Thymus (tissue), 14 donors: ENCODE measurements at places on chromosomes 7 and 10.

DNA sequence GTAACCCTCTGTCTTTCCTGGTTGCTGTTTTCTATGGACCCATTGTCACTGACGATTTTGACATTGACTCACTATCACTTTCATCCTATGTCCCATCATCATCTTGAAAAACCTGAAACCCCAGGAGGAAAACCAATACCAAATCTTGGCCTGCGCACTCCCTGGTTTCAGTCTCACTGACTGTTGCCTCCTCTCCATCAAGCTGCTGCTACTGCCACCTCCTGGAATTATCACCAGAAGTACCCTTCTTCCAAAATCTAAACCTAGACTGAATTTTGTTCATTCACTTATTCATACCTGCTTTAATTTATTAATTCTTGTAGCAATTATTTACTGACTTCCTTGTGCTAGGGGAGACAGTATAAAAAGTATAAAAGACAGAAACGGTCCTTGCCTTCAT lies 44.5 kb upstream of the ACBD5 start:
- no peak for DNase-seq

DNA sequence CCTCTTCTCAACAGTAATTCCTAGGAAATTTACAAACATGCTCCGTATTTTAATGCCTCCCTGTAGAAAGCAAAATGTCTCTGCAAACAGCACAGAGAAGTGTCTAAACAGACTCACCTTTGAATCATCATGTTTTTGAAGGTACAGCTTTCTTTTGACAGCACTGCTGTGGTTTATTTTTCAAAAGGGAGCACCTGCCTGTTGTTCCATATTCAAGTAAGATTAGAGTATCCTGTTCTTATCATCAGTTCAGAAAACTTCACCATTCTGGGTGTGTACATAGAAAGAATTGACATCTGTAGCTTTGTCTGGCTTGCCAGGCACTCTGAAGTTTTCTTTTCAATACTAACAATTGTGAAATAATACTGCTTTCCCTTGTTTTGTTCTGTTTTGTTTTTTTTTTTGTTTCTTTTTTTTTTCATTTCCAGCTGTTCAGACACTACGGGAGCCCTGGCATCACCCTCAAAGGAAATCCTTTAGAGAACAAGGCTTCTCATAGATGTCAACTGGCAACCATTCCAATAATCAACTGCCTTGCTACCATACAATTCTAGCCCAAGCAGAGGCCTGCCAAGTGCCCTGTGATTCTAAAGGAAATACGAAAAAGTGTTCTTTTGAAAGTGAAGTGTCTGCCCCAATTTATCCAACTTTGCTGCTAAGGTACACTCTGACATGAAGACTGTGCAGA lies 275.9 kb downstream of the PRPF18 start:
- peak; percentile 63 for DNase-seq

- DNase-seq = no peak
Measured at GRCh38 chr7:142571581-142571980, 177.7 kb upstream of the PRSS1 start.

DNA sequence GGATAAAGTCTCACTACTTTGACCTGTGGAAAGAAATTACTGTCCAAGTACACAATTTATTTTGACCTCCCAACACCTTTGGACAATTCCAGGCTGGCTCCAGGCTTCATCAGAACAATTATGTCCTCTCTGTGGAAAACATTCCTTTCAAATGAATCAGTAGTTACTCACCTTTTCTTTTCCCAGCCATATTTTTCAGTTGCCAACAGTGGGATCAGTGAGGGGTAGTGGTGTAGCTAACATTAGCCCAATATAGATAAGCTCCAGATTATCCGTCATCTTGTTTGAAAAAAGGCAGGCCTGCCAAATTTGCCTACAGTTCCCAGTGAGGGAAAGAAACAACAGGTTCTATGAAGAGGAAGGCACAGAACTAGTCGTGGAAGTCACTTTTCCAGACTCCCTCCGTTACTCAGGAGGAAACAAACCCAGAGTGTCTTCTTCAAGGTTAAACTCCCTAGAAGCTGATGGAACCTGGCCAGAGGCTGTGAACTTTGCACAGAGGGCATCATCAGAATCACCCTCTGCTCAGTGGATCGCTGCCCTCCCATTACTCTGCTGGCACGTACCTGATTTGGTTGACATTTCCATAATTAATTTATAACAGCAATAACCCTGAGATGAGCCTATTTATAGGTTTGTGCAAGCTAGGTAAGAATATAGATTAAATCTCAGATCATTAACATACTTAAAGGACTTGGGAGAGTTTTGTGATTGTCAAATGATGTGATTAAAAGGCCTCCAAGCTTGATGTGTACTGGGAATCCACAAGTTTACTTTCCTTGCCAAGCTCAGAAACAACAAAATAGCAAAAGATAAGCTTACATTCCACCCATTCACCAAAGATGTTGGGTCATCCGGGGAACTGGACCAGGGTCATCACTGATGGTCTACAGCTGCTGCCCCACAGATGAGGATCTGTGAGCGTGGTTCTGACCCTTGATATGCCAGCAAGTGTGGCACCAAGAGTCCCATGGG lies 654.6 kb upstream of the GALNT17 start:
- no peak for DNase-seq

DNA sequence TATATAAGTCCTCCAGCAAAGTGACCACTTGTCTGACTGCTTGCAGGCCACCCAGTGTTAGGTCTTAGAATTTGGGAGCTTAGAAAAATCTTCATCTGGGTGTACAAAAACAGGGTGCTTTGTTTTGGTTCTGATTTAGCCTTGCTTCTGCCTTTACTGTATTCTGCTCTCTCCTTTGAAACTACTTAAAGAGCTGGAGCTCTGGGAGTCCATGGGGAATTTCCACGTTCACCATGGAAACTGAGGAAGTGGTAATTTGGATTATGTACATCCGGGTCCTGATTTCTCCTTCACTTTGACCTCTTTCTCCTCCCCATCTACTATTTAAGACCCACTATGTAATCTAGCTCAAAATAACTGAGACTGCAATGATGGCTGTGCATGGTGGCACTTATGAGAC lies 103.0 kb downstream of the JAZF1 start:
- DNase-seq = no peak

DNA sequence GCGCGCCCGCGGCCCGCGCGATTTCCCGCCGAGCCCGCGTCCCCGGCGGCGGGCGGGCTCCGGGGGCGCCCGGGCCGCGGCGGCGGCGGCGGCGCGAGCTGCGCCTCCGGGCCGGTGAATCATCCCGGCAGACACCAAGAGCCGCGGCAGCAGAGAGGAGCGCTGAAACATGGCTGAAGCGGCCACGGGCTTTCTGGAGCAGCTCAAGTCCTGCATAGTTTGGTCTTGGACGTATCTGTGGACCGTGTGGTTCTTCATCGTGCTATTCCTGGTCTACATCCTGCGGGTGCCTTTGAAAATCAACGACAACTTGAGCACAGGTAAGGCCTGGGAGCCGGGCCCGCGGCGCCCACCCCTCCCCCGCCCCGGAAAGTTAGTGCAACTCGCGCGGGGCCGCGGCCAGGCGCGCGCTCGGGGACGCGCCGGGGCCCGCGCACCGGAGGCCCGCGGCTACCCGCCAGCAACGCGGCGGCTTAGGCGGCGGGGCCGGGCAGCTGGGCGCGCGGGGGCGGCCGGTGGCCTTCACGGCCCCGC lies at the start of gene ST7:
ST7 (plus strand) TSS at position 130 of the 534 bp plus-strand sequence; CDS start at position 170, 40 bp downstream.
- peak; percentile 53 for DNase-seq

DNA sequence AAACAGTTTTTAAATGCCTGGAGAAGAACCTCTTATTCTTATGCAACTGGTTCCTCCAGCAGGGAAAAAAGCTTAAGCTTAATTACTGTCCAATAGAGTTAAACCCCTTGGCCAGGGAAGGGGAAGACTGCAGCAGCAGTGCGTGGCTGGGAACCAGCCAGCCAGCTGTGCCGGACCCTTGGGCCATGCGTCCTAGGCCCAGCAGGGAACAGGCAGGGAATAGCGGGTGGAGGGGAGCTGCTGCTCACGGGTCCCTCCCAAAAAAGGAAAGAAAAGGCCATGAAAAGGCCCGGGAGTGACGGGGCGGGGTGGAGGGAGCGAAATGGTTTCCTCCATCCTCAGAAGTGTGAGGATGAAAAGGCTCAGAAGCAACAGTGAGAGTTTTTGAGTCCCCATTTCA lies 35.2 kb upstream of the HECW1 start:
- DNase-seq = no peak

DNA sequence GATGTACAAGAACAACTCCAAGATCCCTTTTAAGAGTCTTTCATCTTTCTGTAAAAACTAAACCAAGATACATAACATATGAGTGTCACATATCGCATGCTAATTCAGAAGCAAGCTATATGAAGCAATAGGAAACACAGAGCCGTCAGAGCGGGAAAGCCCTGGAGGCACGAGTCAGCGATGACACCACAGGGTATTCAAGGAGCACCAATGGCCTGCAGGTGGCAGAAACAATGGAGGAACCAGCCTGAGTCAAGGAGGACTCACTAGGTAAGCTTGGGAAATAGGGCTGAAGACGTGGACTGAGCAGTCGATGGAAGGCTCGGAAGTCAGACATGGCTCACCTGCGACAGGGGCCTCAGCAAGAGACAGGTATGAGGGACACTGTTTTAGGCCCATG lies 214.4 kb downstream of the FAM107B start:
- DNase-seq = no peak

DNA sequence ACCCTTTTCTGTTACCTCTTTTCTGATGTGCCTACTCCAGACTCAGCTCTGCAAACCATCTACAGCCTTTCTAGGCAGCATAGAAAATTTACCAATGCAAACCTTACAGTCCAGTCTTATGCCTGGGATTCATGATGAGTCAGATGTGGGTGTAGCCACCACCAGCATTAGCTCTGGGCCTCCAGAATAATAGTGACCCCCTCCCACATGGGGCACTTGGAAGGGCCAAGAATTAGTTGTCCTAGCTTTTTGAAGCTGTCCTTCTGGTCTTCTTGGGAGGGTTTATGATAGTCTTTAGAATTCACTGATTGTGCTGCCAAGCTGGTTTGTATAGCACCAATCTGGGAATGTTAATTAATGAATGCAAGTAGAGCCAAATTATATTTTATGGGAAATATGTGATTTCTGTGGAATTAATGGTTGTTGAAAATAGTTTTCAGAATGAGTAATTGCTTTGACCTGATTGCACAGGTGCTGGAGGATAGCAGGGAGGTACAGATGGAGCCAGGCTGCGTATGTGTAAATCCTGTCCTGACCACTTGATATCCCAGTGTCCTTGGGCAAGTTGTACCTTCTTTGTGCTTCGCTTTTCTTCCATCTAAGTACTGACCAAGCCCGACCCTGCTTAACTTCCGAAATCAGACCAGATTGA lies 94.8 kb downstream of the CPED1 start:
- DNase-seq = no peak

GRCh38 chr7:78521961-78522360 lies 723.4 kb downstream of the PHTF2 start:
- no peak for DNase-seq

- DNase-seq = peak; percentile 37
Measured at GRCh38 chr10:5512881-5513612, 11.7 kb upstream of the CALML3 start.

DNA sequence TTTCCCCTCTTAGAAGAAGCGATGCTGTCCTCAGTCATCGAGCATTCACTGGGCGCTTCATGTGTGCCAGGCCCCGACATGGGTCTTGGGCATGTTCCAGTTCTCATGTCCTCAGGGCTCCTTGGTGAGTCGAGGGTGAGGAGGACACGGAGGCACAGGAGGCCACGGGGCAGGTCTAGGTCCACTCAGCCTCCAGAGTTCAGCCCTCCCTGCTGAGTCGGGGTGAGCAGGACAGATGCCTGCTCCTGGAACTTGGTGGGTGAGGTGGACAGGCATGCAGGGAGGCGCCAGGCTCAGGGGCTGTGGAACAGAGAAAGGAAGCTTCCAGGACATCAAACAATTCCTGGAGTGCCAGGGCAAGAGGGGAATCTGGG lies 87.4 kb downstream of the BMS1 start:
- no peak for DNase-seq

GRCh38 chr7:117582219-117582704 lies 102.4 kb downstream of the CFTR start:
- DNase-seq = no peak

GRCh38 chr10:42877496-42878030 lies 95.0 kb downstream of the BMS1 start:
- no peak for DNase-seq

GRCh38 chr10:19421674-19422073 lies 373.1 kb downstream of the MALRD1 start:
- DNase-seq = no peak

DNA sequence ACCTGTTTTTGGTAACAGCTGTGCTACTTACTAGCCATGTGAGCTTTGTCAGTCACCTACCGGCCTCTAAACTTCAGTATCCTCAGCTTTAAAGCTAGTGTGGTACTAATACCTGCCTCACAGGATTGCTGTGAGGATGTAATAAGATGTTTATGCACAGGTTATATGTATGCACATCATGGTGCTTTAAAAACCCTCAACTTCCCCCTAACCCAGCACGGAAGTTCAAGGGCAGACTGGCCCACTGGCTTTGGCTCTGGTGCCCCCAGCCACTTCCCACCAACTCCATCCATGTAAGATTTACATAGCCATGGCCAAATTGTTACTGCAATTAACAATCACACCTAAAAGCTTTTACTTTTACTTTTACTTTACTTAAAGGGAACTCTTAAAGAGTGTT lies 676.0 kb upstream of the GALNT17 start:
- DNase-seq = no peak

DNA sequence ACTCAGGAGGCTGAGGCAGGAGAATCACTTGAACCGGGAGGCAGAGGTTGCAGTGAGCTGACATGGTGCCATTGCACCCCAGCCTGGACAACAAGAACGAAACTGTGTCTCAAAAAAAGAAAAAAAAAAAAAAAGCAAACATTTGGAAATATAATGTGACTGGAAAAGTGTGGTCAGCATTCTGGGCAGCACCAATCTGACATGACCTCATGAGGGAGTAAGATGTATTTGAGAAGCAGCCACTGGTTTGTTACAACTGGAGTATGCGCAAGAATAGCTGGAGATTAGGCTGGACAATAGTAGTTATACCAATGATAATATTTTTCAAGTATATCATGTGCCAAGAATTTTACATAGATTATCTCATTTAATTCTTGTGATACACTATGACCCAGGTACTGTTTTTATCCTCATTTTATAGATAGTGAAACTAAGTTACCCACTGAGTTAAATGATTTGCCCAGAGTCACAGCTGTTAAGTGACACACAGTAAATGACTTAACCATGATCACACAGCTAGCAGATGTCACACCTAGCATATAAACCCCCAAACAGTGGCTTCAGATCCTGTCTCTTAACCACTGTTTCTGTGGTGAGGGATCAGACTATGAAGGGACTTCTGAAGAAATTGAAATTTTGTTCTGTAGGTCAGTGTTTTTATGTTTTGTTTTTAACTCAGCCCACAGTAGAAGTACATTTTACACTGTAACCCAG lies 11.1 kb downstream of the MCU start:
- DNase-seq = no peak

DNA sequence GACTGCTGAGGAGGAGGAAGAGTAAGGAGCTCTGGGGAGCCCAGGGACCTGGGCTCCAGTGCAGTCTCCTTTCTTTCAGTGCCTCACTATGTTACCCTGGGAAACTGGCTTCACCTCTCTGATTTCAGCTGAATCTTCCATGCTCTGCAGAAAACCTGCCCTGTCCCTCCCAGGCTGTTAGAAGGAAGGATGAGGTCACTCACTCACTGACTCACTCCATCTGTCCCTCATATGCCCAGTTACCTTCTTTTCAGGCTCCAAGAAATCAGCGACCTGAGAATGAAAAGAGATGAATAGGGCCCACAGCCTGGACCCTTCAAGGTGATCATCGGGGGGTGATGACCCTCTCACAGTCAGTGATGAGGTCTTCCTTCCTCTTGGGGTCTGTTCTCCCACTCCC lies 481 bp downstream of the SFTPA2 start:
- no peak for DNase-seq

- no peak for DNase-seq
Measured at GRCh38 chr7:131921016-131921415, 364.6 kb upstream of the PODXL start.

- DNase-seq = peak; percentile 80
Measured at GRCh38 chr7:106056513-106057203, 55.5 kb downstream of the SYPL1 start.
